Spinal cord (tissue), 10 donors: ENCODE measurements at places on chromosomes 7 and 10. TPM values are rescaled to one million over a fixed set of nuclear protein-coding genes. Genes with fewer than 3 reads are reported as not detected.

The ABCB4 gene
- polyA plus RNA-seq = 2.2 TPM

The FAM25G gene
- not detected for polyA plus RNA-seq

The PSMA2 gene
- polyA plus RNA-seq = 134 TPM

The ACBD7 gene
- polyA plus RNA-seq = 43.3 TPM

The SRRM3 gene
- polyA plus RNA-seq = 47.0 TPM

The DRGX gene
- 62.2 TPM for polyA plus RNA-seq

The SPDYE9 gene
- polyA plus RNA-seq = 1.6 TPM

The BTRC gene
- 41.5 TPM for polyA plus RNA-seq

The IKZF1 gene
- 5.3 TPM for polyA plus RNA-seq

The GRM3 gene
- polyA plus RNA-seq = 27.2 TPM

The ADRB1 gene
- 2.5 TPM for polyA plus RNA-seq

The TMEM273 gene
- polyA plus RNA-seq = 3.5 TPM
